ENCODE measurements at places on chromosomes 12 and 14.

DNA sequence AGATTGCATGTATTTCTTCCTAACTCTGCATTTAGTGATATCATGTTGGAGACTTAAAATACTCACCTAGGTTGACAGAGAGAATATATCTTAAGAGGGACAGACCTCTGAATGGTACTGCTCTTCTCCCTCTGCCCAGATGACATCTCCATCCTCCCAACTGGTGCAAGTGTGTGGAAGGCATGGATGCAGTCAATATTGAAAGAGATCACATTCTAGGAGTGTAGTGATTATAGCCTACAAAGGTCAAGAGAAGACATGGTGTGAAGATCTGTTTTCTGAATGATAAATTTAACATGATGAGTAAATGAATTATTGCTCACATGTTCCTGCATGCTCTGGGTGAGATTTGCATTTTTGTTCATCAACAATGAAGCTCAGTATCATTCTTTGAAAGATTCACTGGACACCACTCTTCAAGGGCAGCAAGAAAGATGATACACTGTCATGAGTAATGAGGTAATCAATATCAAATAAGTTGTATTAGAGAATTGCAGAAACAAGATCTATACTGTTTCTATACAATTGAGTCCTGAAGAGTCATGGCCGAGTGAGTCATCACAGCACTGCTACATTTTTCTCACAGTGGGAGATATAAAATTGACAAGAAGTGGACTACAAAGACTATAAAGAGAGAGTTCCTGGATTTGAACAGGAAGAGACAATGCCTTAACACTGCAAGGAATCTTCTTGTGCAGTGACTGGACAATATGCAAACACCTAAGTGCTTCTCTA, 183.3 kb upstream of the KRR1 start:
- no peaks in the 10 kb centered on the region for H3K36me3 ChIP-seq
- no peak overlapping the region for H3K27ac ChIP-seq
- no peak overlapping the region for H3K4me3 ChIP-seq
- DNase-seq, result no peak

DNA sequence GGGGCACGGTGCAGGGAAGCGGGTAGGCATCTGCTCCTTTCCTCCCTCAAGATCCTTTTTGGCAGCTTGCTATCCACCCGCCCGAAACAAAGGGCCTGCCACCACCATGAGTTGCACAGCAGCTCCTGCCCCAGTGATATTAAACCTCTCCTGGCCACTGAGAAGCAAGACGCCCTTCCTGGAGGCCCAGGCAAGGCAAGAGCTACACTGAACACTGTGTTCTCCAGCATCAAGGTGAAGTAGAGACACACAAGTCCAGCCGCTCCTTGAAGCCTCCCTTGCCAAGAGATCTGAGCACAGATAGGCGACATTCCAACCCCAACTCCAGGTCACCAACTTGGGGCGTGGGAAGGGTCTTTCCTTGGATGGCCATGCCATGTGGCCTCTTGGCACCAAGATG, 70.9 kb downstream of the ACTN1 start:
- H3K36me3 ChIP-seq, result peaks cover 56% of the 10 kb centered on the region
- no peaks in the 10 kb centered on the region for H3K27me3 ChIP-seq
- no peak for DNase-seq
- H3K4me1 ChIP-seq, result no peaks in the 10 kb centered on the region

DNA sequence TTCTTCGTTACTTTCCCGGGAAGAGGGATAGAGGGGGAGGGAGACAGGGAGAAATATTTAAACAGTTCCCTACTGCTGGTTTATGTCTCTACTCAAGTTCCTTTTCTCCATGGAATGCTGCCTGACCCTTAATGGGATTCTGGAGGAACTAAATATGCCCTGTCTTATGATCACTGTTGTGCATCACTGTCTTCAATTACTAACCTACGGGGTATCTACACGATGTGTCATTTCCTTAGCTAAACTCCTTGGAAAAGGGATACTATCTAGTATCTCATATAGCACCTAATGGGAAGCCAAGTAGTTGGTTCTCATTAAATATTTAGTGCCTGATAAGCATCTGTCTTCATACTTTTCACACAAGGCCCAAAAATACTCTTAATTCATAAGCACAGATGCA, 37.5 kb upstream of the FBLN5 start:
- H3K27ac ChIP-seq, result no peak overlapping the region
- DNase-seq, result no peak
- no peaks in the 10 kb centered on the region for H3K27me3 ChIP-seq
- H3K36me3 ChIP-seq, result peaks cover 17% of the 10 kb centered on the region
- H3K4me3 ChIP-seq, result no peak overlapping the region

DNA sequence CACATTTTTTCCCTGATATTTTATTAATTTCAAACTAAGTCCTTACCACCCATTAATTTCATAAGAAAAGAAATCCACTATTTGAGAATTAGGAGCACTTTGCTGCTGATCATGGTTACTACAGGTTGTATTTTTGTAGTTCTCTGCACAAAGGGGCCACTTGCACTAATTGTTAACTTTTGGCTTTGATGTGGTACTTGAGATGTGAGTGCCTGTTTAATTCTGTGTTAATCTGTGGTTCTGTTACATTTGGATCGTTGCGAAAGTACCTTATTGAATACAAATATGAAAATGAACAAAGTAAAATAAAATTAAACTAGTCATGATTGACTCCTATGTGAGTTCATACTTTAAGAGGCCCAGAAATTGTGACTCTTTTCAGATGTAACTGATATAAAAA, 374.9 kb upstream of the RGS6 start:
- no peaks in the 10 kb centered on the region for H3K27me3 ChIP-seq
- DNase-seq, result no peak
- no peaks in the 10 kb centered on the region for H3K36me3 ChIP-seq
- peaks cover 14% of the 10 kb centered on the region for H3K4me1 ChIP-seq

DNA sequence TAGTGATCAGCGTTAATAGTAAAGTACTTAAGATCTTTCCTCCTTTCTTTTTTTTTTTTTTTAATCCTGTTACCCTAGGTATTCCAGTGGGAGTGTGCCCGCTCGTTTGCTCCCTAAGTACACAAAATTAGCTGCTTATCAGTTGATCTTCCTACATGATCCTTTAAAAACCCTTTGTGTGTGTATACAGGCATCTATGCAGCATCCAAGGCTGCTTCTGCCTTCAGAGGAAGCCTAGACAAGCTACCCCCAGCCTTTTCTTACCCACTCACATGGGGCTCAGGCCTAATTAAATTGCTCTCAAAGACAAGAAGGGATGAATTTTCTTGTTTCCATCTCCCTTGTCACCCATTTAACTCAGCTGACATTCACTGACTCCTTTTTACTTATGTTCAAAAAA, 343.4 kb upstream of the LMO3 start:
- H3K4me3 ChIP-seq, result no peak overlapping the region
- no peaks in the 10 kb centered on the region for H3K36me3 ChIP-seq
- no peaks in the 10 kb centered on the region for H3K27me3 ChIP-seq
- no peak overlapping the region for H3K27ac ChIP-seq

DNA sequence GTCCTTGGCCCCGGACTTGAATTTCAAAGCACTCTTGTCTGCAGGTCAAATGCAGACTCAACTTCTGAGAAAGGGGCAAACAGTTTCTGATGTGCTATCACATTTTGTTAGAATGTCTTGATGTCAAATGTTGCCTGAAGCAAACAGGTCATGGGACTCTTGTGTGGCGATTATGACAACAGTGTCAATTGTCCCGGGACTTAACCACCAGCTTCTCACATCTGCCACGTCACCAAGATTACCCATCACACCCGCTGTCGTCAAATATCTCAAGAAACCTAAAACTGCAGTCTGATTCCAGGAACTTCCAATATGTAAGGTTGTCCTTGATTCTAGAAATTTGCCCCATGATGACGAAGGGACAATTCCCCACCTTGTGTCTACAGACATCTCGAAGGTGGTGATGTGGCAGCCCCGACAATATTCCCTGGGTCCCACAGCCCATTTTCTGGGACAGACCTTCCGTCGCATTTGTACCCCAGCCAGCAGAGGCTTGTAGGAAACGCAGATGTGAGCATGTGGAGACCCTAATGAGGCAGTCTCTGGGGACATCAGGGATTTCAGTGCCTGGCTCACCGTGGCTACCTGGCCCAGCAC, 21.3 kb downstream of the LRTM2 start:
- H3K27me3 ChIP-seq, result no peaks in the 10 kb centered on the region
- no peak overlapping the region for H3K27ac ChIP-seq
- DNase-seq, result no peak
- H3K4me3 ChIP-seq, result no peak overlapping the region

GRCh38 chr12:103840462-103840875, 565 bp downstream of the NT5DC3 start:
- no peaks in the 10 kb centered on the region for H3K36me3 ChIP-seq
- no peaks in the 10 kb centered on the region for H3K4me1 ChIP-seq
- DNase-seq, result peak; percentile 29
- H3K4me3 ChIP-seq, result peak overlapping the region; percentile 75

DNA sequence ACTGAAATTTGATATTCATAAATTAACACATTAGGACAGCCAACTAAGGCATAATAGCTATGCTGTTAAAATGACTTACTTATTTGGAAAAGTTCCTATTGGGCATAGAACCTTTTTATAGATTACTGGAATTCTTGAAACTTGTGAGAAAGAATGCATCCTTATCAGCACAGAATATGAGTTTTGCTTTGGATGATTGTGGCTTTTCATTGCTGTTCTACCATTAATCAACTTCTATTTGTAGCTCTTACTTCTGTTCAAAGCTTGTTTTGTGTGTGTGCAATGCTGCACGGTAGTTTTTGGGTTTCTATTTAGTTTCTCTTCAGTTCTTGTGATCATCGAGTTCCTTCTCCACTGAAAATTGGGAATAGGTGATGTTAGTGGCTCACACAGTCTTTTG, 152.4 kb upstream of the PELI2 start:
- no peak overlapping the region for H3K4me3 ChIP-seq
- no peaks in the 10 kb centered on the region for H3K4me1 ChIP-seq
- H3K36me3 ChIP-seq, result no peaks in the 10 kb centered on the region
- no peak for DNase-seq
- no peaks in the 10 kb centered on the region for H3K27me3 ChIP-seq

GRCh38 chr14:105299654-105300541, 903 bp downstream of the BRF1 start:
- H3K4me1 ChIP-seq, result peaks cover 2% of the 10 kb centered on the region
- peak overlapping the region; percentile 55 for H3K4me3 ChIP-seq
- no peaks in the 10 kb centered on the region for H3K36me3 ChIP-seq

DNA sequence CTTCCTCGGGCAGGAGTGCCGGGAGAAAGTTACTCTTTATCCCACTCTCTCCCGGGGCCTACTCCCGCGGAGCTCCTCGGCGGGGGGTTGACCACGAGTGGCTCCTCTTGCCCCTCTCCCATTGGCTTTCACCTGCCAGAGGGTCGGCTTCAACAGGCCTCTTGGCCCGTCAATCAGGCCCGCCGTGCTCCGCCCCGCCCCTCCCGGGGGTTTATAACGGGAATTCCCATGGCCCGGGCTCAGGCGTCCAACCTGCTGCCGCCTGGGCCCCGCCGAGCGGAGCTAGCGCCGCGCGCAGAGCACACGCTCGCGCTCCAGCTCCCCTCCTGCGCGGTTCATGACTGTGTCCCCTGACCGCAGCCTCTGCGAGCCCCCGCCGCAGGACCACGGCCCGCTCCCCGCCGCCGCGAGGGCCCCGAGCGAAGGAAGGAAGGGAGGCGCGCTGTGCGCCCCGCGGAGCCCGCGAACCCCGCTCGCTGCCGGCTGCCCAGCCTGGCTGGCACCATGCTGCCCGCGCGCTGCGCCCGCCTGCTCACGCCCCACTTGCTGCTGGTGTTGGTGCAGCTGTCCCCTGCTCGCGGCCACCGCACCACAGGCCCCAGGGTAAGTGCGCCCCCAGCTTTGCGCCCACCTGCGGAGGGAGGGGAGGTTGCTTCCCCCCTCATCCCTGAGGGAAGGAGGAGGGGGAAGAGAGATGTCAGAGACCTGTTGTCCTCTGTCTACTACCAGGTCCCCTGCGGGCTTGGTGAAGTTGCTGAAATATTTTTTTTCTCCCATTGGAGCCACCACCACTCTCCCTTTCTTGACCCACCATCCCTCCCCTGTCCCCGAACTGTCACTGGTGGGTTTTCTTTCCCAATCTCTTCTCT, at the start of gene SMOC1:
SMOC1 (plus strand) TSS at position 242 of the 869 bp plus-strand sequence; CDS start at position 505, 263 bp downstream.
- peak; percentile 95 for DNase-seq
- H3K27me3 ChIP-seq, result no peaks in the 10 kb centered on the region
- peak within 1 kb of the TSS; percentile 88 for H3K4me3 ChIP-seq
- H3K36me3 ChIP-seq, result no peaks in the 10 kb centered on the region

DNA sequence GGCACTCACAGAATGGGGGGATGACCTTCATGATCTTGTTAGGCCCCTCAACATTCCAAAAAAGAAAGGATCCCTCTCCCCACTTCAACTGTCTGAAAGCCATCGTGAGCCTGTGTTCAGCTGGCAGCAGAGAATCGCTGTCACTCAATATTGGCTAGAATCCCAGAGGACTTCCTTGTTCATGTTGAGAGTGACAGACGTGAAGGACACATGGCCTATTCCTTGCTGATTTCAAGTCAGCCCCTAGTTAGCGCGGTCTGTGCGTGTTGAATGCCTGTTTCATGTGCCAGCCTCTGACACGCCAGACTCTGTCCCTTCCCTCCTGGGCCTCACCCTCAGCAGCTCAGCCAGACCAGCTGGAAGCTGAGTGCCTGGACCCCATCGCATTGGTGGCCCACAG, 43.1 kb downstream of the DNAH10 start:
- no peaks in the 10 kb centered on the region for H3K36me3 ChIP-seq
- DNase-seq, result no peak
- no peaks in the 10 kb centered on the region for H3K4me1 ChIP-seq
- H3K27ac ChIP-seq, result no peak overlapping the region

DNA sequence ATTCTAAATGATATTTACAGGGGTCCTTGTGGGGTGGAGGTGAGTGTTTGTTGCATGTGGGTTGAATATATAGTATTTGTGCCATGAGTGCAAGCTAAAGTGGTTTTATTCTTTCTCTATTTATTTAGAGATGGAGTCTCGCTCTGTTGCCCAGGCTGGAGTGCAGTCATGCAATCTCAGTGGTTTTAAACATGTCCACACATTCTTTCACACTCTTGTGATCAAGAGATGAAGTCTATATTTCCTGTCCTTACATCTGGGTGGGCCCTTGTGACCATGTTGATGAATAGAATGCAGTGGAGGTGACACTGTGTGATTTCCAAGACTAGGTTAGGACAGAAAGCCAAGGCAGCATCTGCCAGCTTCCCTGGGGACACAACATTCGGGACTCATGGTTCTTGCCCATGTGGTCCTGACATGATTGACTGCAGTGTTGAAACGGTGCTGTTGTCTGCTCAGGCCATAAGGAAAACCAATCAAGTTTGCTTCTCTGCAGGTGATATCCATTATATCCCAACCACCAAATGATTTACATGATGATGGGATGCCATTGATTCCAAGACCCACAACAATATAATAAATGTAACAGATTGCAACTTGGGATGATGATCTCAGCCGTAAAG, 172.6 kb downstream of the SUDS3 start:
- H3K27ac ChIP-seq, result no peak overlapping the region
- no peak for DNase-seq
- no peaks in the 10 kb centered on the region for H3K4me1 ChIP-seq
- H3K27me3 ChIP-seq, result no peaks in the 10 kb centered on the region

GRCh38 chr14:64387782-64388532, at the start of gene MTHFD1:
MTHFD1 (plus strand) TSS chr14:64388353; CDS start chr14:64388428, 75 bp downstream.
- peak within 1 kb of the TSS; percentile 70 for H3K4me3 ChIP-seq
- H3K4me1 ChIP-seq, result no peaks in the 10 kb centered on the region
- H3K27ac ChIP-seq, result peak within 1 kb of the TSS; percentile 93

GRCh38 chr12:60441577-60441976, 845.7 kb downstream of the SLC16A7 start:
- H3K27ac ChIP-seq, result no peak overlapping the region
- H3K36me3 ChIP-seq, result no peaks in the 10 kb centered on the region
- H3K4me3 ChIP-seq, result no peak overlapping the region
- no peak for DNase-seq
- no peaks in the 10 kb centered on the region for H3K27me3 ChIP-seq

All from right lobe of liver (tissue), 6 donors.